ENCODE measurements at places on chromosomes 1 and 21.

- no peak for DNase-seq
Observed at GRCh38 chr1:28058971-28059878, 29.2 kb downstream of the EYA3 start.

DNA sequence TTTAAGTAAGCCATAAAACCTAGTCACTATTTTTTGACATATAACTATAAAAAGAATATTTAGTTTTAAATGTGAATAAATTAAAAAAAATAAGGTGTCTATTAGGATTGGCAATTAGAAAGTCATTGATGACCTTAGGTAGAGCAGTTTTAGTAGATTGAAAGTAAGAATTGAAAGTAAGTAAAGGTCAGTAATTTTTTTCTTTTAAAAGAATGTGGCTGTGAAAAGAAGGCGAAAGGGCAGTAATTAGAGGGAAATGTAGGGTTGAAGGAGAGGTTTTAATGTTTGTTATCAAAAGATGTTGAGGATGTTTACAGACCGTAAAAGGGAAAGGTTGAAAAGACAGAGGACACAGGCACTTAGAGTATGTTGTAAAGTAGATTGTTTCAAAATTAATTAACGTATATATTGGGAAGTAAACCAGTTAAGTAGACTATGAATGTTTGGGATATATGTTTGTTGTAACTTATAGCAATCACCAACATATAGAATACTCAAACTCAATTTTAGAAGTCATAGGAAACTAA, 41.0 kb downstream of the ZFYVE9 start:
- no peak for DNase-seq

DNA sequence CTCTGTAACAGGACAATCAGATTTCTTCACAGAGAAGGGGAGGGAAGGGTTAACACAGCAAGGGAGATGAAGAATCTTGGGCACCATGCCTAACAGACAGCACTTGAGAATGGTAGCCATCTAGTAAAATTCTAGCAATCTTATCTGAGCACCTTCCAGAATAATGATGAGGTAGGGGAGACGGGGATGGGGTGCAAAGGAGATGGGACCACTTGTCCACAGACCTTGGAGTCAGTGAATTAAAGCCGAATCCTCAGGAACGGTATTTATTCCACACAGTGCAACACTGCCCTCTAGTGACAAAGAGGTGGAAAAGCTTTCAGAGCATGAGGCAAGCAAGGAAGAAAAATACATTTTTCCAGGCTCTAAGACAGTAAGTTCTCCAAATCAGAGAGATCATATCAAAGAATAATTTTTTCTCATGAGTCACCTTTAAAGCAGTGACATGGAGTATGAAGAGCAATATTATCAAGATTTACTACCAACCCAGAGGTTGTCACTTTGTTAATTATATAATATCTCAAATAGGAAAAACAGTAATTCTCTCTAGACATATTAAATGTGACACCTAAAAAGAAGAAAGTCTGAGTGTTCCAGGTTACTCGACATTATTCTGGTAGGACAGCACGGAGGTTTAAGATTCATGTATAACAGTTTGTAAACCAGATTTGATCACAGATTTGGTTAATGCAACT, 43.3 kb upstream of the LPAR3 start:
- peak; percentile 73 for DNase-seq

DNA sequence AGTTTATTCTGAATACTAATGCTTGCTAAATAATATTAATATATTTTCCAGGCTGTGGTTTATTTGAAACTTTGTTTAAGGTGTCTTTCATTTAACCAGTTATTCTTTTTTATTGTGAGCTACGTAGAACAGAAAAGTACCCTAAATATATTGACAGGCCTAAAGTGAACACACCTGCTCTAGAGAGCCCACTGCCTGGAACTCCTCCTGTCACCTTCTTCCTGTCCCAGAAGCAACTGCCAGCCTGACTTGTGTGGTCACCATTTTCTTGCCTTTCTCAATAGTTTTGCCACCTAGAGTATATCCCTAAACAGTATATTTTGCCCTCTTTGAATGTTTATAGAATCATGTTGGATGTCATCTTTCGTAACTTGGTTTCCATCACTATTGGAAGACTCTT, 48.5 kb downstream of the SCCPDH start:
- DNase-seq, result no peak

GRCh38 chr1:166822385-166822784, 16.9 kb upstream of the POGK start:
- DNase-seq, result no peak

GRCh38 chr1:228224198-228225164, 16.6 kb downstream of the OBSCN start:
- no peak for DNase-seq

DNA sequence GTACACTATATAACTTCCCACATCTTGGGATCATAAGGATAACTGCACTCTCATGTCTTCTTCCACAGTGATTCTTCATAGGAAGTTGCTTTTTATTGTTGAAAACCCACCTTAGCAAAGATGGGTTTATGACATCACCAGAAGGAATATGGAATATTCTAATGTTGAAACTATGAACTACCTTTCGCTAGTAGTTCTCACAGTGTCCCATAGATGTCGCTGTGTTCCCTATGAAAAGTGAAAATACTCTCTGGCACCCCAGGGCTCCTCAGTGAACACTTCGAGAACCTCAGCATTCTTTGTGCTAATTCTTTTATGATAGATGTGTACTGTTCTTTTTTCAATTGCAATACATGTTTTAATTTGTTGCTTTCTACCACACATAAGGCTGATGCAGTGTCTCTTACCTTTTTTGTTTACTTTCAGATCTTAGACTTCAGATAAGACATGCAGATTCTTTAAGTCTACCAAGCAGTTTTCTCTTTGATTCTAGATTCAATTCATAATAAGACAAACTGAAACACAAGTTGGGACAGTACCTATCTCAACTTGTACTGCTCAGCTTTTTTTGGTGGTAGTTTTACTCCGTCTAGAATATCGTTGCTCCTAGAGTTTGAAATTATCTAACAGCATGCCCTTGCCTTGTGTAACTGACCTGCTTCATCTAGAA, 90.8 kb downstream of the GTF2B start:
- peak; percentile 24 for DNase-seq

GRCh38 chr1:199698222-199698621, 329.3 kb upstream of the NR5A2 start:
- no peak for DNase-seq

GRCh38 chr1:204731985-204732575, 46.5 kb upstream of the LRRN2 start:
- DNase-seq, result no peak

DNA sequence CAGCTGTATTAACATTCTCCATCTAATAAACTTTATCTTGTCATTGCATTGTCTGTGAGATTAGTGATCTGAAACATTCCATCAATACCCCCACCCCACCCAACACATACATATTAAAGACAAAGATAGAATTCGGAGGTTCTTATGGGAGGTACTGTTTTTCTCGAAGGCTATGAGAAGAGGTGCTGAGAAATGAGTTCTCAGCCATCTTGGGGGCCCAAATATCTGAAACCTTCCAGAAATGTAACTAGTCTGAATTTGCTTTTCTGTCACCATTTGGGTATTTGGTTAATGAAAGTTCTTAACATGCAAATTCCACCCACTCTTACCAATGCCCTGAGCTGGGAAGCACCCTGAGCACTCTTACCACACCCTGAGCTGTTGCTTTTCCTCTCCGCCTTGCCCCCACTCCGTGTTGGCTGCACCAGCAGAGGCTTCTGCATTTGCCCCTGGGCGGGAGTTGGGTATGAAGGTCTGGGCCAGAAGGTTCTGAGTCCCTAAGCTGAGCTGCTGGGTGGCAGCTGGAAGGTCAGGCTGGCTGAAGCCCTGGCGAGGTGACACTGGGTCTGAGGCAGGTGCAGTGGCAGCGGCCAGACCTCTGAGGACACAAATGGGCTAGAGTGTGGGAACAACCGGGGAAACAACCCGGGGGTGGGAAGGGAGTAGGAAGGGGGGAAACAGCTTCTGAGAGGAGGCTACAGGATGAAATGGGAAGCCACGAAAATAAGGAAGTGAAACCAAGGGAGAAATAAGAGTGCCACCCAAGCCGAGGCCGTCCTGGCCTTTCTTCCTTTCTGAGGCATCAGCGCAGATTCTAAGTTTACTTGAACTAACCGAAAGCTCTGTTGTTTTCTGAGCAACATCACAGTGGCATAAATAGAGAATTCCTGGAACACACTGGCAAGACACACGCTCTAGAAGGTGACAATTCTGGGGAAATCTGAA, 26.3 kb upstream of the IER5 start:
- no peak for DNase-seq

- peak; percentile 45 for DNase-seq
Observed at GRCh38 chr1:199931666-199932377, 95.7 kb upstream of the NR5A2 start.

DNA sequence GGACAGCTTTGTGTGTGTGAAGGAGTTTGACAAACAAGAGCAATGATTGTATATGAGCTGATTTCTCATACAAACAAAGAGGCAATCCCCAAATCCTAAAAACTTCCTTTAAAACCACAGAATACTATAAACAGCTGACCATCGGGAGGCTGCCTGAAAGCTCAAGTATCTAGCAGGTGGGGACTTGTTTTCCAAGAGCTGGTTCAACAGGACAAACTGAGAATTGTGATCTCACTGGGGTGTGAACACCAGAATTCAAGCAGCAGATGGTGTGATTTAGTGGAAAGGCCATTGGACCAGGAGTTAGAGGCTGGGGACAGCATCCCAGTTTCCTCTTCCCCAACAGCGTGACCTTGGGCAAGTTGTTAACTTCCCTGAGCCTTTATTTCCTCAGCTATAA, 13.9 kb downstream of the LMX1A start:
- DNase-seq, result no peak

GRCh38 chr1:66237042-66237441, 296.9 kb upstream of the SGIP1 start:
- no peak for DNase-seq

DNA sequence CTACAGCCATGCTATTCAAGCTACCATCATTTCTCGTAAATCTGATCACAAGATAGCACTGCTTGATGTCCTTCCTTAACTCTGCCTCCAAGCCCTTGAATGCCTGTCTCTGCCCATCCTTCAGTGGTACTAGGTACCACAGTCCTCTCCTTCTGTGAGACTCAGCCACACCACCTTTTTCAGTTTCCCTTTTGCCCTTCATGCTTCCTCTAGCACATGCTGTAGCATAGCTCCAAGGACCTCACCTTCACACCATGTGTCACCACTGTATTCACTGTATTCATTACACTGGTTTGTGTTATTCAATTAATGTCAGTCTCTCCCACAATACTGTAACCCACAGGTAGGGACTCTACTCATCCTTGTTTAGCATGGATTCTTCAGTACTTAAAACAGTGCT, 8.0 kb upstream of the TP53BP2 start:
- no peak for DNase-seq

DNA sequence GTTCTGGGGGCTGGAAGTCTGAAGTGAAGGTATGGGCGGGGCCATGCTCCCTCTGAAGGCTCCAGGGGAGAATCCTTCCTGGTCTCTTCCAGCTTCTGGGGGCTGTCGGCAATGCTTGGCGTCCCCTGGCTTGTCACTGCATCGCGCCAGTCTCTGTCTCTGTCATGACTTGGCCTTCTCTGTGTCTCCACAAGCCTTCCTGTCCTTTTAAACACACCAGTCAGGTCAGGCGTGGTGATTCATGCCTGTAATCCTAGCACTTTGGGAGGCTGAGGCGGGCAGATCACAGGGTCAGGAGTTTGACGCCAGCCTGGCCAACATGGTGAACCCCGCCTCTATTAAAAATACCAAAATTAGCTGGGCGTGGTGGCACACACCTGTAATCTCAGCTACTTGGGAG, 125.3 kb downstream of the ACTL8 start:
- no peak for DNase-seq

DNA sequence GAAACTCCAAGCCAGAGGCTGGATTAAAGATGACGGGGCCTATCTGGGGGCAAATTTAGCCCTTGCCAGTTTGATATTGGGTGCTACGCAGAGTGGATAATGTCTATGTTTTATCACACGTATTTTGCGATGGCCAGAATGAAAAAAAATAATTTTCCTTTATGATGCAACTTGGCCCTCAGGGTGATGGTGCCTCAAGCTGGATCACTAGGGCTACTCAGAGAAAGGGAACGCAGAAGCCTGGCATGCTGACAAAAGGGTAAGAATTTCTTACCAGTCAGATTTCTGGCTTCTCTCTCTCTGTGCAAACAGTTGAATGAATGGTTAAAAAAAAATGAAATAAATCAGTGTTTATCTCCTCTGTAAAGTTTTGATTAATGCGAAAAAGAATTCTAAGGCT, 32.6 kb upstream of the NEK2 start:
- no peak for DNase-seq

DNA sequence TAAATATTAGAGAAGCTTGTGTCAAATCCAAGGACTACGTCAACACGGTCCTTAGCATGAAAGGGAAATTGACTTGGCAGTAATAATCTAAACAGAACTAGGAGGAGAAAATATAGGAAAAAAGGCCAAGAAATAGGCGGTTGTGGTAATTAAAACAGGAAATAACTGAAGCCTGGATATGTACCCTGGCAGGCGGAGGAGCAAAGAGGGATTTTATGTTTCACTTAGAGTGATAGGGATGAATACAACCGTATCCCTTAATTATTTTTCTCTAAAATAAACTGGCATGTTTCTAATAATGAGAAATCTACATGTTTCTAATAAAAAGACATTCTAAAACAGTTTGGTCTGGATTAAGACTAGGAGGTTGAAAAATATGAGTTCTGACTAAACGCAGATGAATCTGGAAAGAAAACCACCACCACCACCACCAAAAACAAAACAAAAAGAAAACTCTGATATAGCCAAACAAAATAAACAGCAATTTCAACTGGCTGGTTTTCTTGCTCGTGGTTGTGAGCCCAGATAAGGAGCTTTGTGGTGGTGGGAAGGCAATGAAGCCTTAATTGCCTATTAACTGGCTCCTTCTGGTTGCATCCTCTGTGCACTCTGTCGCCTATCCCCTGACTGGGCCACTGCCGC, 334.2 kb upstream of the SNX7 start:
- peak; percentile 59 for DNase-seq

DNA sequence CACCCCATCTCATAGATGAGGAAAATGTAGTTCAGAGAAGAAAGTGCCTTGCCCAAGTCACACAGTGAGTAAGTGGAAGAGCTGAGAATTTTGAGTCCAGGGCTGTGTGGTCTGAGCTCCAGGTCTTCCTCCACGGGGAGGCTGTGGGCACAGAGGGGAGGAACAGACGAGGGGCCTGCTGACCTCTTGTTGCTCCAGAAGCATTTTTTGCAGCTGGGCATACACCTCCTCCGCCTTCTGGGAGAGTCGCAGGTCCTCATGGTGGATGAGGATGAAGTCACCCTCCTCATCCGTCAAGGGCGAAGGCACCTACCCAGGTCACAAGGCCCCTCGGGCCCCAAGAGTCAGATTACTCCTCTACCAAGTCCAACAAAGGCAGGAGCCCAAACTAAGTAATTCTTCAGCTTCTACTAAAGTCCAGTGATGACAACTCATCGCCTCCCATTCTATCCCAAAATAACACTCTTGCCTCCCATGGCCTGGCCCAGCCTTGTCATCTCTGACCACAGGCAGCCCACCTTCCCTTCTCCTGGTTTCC, 9.1 kb downstream of the CC2D1B start:
- DNase-seq, result no peak

GRCh38 chr1:201945863-201946223, 505 bp downstream of the LMOD1 start:
- peak; percentile 11 for DNase-seq
